ENCODE measurements at places on chromosomes 5 and 9.

- no peak for DNase-seq
- H3K36me3 ChIP-seq, result no peaks in the 10 kb centered on the region
- H3K27me3 ChIP-seq, result no peaks in the 10 kb centered on the region
Observed at GRCh38 chr9:27347889-27348288, 50.9 kb upstream of the EQTN start.

DNA sequence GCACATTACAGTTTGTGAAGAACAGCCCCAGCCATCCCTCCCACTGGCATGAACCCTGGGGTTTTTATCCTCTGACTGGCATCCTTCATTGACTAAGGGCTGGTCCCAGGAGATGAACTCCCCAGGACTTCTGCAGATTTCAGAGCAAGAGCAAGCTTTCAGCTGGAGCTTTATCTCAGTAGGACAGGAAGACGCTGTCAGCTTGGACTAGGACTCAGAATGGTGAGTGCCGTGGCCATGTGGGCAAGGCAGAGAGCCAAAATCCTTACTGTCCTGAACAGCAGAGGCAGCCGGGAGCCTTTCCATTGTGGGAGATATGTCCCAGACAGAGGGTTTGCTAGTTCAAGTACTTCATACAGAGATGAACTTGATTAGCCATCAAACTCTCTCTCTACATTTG, 3.2 kb upstream of the ACOT12 start:
- no peaks in the 10 kb centered on the region for H3K4me1 ChIP-seq
- DNase-seq, result no peak
- H3K27me3 ChIP-seq, result no peaks in the 10 kb centered on the region
- H3K27ac ChIP-seq, result no peak overlapping the region
- H3K4me3 ChIP-seq, result no peak overlapping the region

- no peak overlapping the region for H3K4me3 ChIP-seq
- H3K27ac ChIP-seq, result no peak overlapping the region
- DNase-seq, result no peak
Observed at GRCh38 chr5:54282876-54283275, 27.5 kb downstream of the ARL15 start.

- no peaks in the 10 kb centered on the region for H3K4me1 ChIP-seq
- no peak overlapping the region for H3K4me3 ChIP-seq
- H3K36me3 ChIP-seq, result no peaks in the 10 kb centered on the region
- no peak for DNase-seq
- H3K27ac ChIP-seq, result no peak overlapping the region
Observed at GRCh38 chr5:180865981-180866695, 5.1 kb upstream of the ZFP62 start.

DNA sequence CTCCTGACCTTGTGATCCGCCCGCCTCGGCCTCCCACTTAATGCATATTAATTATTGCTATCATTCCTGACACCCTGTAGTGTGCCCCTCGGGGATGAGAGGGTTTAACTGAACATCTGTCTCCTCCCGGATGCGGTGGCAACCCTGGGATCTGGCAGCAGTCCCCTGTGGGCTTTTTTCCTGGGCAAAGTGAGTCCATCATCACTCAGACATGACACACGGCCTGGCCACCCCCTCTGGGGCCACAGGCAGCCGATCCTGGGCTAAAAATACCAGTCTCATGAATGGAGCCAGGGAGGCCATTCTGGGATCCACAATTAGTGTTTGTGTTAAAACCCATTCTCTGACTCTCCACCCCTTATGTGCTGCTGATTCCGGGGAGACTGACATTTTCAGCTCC, 161.2 kb downstream of the RGS3 start:
- H3K4me3 ChIP-seq, result no peak overlapping the region
- no peaks in the 10 kb centered on the region for H3K36me3 ChIP-seq
- no peak for DNase-seq
- H3K27me3 ChIP-seq, result no peaks in the 10 kb centered on the region
- H3K27ac ChIP-seq, result no peak overlapping the region

- no peaks in the 10 kb centered on the region for H3K36me3 ChIP-seq
- no peaks in the 10 kb centered on the region for H3K4me1 ChIP-seq
- no peak overlapping the region for H3K4me3 ChIP-seq
Observed at GRCh38 chr9:134127616-134128015, 8.3 kb upstream of the WDR5 start.

- no peaks in the 10 kb centered on the region for H3K27me3 ChIP-seq
- H3K27ac ChIP-seq, result no peak overlapping the region
- no peaks in the 10 kb centered on the region for H3K36me3 ChIP-seq
- DNase-seq, result no peak
- no peaks in the 10 kb centered on the region for H3K4me1 ChIP-seq
Observed at GRCh38 chr5:53023969-53024368, 34.8 kb downstream of the ITGA2 start.

GRCh38 chr9:13431222-13431536, 151.7 kb upstream of the MPDZ start:
- no peaks in the 10 kb centered on the region for H3K27me3 ChIP-seq
- H3K36me3 ChIP-seq, result no peaks in the 10 kb centered on the region
- no peak overlapping the region for H3K27ac ChIP-seq
- DNase-seq, result no peak
- H3K4me3 ChIP-seq, result no peak overlapping the region
- no peaks in the 10 kb centered on the region for H3K4me1 ChIP-seq

DNA sequence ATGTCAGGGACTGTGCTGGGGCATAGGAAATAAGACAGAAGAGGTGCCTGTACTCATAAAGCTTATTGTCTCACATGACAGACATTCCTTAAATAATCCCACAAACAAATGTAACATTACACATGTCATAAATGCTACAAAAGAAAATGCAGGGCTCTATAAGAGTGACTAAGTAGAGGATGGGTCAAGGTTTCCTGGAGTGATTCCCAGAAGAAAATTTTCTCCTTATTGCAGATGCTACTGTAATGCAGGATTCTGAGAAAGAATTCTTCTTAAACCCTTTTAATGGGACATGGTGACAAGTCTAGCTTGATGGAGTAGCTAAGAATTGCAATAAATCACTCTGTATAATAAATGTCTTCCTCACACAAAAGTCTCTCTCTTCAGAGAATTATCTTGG, 55.7 kb downstream of the SH3TC2 start:
- DNase-seq, result no peak
- H3K4me1 ChIP-seq, result peaks cover 5% of the 10 kb centered on the region
- no peaks in the 10 kb centered on the region for H3K27me3 ChIP-seq
- no peaks in the 10 kb centered on the region for H3K36me3 ChIP-seq

DNA sequence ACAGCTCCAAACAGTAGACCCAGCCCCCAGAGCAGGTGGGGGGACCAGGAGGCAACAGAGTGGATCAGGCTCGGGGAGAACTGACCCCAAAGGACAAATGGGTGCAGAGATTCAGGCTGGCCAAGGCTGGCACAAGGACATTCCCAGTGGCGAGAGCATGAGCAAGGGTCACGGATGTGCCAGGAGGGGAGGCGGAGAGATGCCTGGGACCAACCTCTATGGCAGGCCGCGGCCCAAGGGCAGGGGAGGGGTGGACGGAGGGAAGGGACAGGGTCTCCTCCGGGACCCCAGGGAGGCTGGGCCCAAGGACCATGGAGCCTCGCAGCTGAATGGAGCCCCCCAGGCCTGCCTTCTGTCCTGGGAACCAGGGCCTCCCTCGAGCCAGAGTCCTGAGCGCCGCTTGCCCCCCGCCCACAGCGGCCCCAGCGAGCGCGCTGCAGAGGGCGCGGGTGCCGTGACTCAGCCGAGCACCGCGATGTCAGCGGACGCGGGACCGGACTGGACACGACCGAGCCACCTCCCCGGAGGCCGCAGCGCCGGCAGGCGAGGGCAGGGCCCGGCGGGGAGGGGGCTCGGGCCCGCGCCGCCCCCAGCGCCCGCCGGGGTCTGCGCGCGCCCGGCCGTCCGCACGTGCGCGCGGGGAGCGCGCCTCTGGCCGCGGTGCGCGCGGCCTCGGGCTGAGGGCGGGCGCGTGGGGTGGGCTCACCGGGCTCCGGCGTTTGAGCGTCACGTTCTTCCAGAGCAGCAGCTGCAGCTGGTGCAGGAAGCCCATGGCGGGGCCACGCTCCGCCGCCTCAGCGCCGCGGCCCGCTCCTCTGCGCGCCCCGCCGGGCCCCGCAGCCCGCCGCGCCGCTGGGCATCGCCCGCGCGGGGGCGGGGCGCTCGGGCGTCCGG, at the start of gene ABCA2:
Gene ABCA2, minus strand, starts transcription at position 869 of the 894 bp plus-strand sequence. Its CDS starts 97 bp downstream, at position 772.
- H3K4me3 ChIP-seq, result no peak within 1 kb of the TSS
- H3K27ac ChIP-seq, result no peak within 1 kb of the TSS
- no peaks in the 10 kb centered on the region for H3K4me1 ChIP-seq
- H3K27me3 ChIP-seq, result no peaks in the 10 kb centered on the region
- DNase-seq, result no peak
- no peaks in the 10 kb centered on the region for H3K36me3 ChIP-seq

- no peaks in the 10 kb centered on the region for H3K36me3 ChIP-seq
- H3K27ac ChIP-seq, result no peak overlapping the region
- no peak for DNase-seq
Observed at GRCh38 chr9:14396171-14396570, 82.2 kb upstream of the NFIB start.

DNA sequence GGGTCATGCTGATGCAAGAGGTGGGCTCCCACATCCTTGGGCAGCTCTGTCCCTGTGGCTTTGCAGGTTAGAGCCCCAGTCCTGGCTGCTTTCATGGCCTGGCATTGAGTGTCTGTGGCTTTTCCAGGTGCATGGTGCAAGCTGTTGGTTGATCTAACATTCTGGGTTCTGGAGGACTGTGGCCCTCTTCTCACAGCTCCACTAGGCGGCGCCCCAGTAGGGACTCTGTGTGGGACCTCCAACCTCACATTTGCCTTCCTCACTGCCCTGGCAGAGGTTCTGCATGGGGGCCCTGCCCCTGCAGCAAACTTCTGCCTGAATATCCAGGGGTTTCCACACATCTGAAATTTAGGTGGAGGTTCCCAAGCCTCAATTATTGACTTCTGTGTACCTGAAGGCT, 150.1 kb downstream of the NNT start:
- DNase-seq, result no peak
- H3K27ac ChIP-seq, result no peak overlapping the region
- no peaks in the 10 kb centered on the region for H3K27me3 ChIP-seq
- H3K36me3 ChIP-seq, result no peaks in the 10 kb centered on the region
- H3K4me1 ChIP-seq, result no peaks in the 10 kb centered on the region

GRCh38 chr5:96080557-96080956, 118.9 kb upstream of the ELL2 start:
- no peaks in the 10 kb centered on the region for H3K27me3 ChIP-seq
- DNase-seq, result peak; percentile 76
- no peak overlapping the region for H3K4me3 ChIP-seq

DNA sequence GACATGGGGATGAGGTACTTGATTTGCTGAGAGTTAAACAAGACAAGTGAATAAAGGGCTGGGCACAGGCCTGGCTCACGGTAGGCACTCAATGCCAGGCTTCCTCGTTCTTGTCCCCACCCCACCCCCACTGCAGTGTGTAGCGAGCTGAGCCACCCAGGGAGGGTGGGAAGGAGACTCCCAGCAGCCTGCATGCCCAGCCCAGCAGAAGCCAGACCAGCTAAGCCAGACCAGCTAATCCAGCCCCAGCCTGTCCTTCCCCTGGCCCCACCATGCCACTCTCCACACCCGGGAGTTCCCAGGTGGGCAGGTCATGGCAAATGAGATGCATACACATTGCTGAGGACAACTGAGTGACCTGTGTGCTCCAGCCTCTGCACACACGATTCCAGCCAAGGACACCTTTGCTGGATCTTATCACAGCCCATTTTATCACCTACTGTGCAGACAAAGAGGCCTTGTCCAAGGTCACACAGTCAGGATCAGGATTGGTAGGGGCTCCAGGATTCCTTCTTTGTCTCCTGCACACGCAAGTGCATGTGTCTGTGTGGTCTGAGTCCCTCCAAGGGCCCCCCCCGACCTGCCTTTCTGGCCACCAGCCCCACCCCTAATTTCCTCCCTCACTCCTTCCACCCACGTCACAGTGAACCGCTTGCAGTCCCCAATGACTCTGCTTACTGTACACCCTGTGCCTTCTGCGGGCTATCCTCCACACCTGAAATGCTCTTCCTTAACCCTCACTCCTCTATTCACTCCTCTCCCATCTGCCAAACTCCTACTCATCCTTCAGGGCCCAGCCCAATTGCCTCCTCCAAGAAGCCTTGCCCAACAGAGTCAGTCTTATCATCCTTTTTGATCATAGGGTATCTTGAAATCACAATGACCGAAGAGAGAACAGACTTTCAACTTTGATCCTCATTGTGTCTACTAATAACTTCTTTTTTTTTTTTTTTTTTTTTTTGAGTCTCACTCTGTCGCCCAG, 26.6 kb downstream of the DUSP1 start:
- H3K4me3 ChIP-seq, result no peak overlapping the region
- H3K27me3 ChIP-seq, result no peaks in the 10 kb centered on the region
- H3K36me3 ChIP-seq, result no peaks in the 10 kb centered on the region

GRCh38 chr5:181221792-181222629, 1.1 kb upstream of the TRIM41 start:
- H3K27ac ChIP-seq, result peak overlapping the region; percentile 81
- H3K27me3 ChIP-seq, result no peaks in the 10 kb centered on the region
- DNase-seq, result peak; percentile 99
- no peaks in the 10 kb centered on the region for H3K36me3 ChIP-seq

DNA sequence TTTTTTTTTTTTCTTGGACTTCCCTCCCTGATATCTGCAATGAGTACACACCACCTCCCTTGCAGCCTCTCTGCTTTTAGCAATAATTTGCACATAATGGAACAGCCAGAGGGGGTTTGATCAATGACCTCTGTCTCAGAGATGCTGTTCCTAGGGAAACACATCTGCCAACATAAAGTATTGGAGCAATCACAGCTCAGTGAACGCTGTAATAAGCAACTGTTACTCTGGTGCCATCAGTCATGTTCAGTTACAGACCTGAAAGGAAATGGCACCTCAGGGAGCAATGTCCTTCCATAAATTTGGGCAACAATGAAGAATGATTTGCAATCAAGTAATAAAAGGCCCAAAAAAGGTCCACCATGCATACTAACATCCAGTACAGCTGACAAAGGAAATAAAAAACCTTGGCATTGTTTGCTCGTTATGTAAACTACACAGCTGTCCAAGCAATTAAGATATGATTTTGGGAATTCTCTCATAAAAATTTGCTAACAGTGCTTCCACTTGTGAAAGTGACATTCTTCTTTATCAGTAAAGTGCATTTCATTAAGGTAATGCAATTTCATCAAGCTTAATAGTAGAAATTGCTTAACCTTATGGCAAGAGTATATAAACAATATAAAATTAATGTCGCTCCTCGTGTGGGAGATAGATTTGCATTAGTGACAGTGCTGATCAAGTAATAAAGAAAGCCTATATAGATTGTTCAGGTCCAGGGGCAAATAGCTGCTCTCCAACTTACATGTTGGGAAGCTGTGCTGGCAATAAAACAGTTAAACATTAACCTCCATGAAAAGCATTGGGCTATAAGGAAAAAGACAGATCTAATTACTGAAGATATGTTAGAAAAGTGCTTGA, 167.8 kb downstream of the RASEF start:
- H3K36me3 ChIP-seq, result no peaks in the 10 kb centered on the region
- H3K4me1 ChIP-seq, result peaks cover 7% of the 10 kb centered on the region
- H3K27ac ChIP-seq, result no peak overlapping the region
- no peak for DNase-seq

- H3K4me1 ChIP-seq, result no peaks in the 10 kb centered on the region
- H3K4me3 ChIP-seq, result no peak overlapping the region
- no peaks in the 10 kb centered on the region for H3K27me3 ChIP-seq
- H3K36me3 ChIP-seq, result no peaks in the 10 kb centered on the region
- no peak for DNase-seq
Observed at GRCh38 chr5:132022737-132023136, 11.3 kb upstream of the ACSL6 start.

All from mesendoderm (in vitro differentiated cells).